ENCODE measurements at places on chromosomes 7 and 10.

DNA sequence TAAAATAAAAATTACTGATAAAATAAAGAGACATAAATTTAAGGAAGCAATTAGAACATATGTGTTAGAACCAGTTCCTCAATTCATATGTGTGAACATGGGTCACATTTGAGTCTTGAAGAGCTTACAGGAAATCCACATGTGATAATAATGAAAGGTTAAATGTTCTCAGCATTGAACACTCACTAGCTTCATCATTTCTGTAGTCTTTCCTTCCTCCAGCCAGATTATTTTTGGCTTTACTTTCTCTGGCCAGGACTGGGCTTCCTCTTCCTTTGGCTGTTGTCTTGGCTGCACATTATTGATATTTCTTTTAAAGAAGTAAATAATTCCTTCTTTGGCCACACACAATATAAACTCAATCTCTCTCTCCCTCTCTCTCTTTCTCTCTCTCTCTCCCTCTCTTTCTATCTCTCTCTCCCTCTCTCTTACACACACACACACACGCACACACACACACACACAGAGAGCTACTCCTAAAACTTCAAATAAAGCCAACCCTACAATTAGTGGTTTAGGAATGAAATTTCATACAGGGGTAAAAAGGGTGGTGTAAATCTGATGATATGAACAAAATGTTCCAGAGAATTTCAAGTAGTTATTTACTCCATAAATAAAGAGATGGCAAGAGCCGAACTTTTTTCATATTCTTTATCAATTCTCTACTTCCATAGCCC, 171.2 kb downstream of the REEP3 start:
- H3K27ac ChIP-seq: no peak overlapping the region
- H3K27me3 ChIP-seq: no peaks in the 10 kb centered on the region
- H3K36me3 ChIP-seq: no peaks in the 10 kb centered on the region
- no peak for DNase-seq

DNA sequence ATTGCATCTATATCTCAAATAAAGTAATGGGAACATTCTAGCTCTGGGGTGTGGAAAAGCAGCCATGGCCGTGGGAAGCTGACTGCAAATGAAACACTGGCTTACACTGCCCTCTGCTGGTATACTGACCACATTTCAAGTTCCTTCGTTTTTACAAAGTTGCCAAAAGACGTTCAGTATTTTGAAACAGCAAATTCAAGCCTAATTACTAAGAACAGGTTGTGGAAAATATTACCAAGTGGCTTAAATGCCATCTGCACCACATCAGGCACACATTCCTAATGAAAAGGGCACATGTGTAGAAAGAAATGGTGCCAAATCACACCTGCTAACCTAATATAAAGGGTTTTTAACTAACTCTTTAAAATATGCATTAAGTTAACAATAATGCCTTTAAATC, 83.9 kb downstream of the JAZF1 start:
- peaks cover 19% of the 10 kb centered on the region for H3K4me1 ChIP-seq
- H3K4me3 ChIP-seq: no peak overlapping the region
- H3K27ac ChIP-seq: no peak overlapping the region
- H3K36me3 ChIP-seq: no peaks in the 10 kb centered on the region
- DNase-seq: peak; percentile 73
- H3K27me3 ChIP-seq: no peaks in the 10 kb centered on the region

DNA sequence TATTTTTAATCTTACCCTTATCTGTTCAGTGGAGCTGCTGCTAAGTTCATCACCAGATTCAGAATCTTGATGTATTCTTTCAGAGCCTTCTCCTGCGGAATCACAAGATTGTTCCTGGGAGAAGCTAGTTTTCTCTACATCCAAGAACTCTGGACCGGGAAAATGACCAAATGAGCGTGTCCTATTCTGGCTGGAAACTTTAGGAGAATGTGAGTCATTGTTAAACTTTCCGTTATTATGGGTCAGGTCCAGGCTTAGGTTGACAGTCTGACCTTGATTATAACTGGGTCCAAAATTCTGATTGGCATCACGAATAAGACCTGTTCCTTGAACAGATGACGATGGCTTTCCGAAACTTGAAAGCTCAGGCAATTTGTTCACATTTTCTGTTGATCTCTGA, 20.5 kb downstream of the ARHGAP12 start:
- no peaks in the 10 kb centered on the region for H3K27me3 ChIP-seq
- H3K27ac ChIP-seq: no peak overlapping the region
- peaks cover 9% of the 10 kb centered on the region for H3K4me1 ChIP-seq
- DNase-seq: no peak
- H3K4me3 ChIP-seq: no peak overlapping the region

DNA sequence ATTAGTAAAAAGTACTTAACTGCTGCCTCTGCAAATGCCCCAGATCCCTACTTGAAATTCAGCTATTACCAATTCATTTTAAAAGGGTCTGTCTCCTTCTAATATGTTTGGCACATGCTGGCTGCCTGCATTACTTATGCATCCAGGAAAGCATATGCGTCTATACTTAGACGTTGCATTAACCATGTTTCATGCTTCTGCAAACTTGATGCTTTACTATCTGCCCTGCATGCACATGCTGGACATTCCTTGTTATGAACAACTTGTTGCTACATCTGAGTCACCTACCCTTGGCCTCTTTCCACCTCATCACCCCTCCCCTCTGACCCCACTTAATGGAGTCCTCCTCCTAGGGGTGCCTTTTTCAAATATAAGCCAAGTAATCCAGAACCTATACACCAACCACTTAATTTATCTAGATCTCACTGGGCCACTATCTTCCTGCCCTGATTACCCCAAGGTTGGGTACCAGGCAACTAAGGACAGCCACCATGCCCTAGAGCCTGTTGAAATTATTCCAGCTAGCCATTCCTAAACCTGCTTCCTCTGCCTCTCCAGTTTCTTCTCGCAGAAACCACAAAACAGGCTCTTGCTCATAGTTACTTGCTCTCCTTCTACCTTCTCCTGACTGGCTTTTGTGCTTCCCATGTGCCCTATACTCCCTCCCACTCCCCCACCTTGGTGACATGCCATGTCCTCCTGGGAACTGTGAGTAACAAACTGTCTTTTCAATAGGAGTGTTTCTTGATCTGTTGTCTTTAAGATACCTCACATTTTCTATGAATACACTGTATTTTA, 1187.9 kb downstream of the REEP3 start:
- H3K36me3 ChIP-seq: no peaks in the 10 kb centered on the region
- no peaks in the 10 kb centered on the region for H3K27me3 ChIP-seq
- no peak overlapping the region for H3K27ac ChIP-seq

DNA sequence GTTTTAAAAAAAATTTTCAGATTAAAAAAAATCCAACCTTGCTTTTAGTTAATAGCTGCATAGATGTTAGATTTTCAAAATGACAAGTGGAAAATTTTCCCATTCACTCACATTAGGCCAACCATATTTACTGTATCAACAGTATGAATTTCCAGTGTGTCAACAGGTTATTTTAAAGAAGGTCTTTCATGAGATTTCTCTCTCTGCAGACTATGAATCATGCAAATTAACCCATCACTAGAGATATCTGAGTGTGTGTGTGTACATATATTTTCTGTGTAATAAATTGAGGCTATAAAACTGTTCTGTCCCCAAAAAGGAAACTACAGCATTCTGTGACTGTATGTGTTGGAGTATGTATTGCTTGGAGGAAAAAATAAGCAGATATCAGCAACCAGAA, 305.6 kb downstream of the ARL4A start:
- no peak overlapping the region for H3K27ac ChIP-seq
- H3K36me3 ChIP-seq: no peaks in the 10 kb centered on the region
- H3K27me3 ChIP-seq: no peaks in the 10 kb centered on the region
- no peak overlapping the region for H3K4me3 ChIP-seq
- no peak for DNase-seq
- no peaks in the 10 kb centered on the region for H3K4me1 ChIP-seq

DNA sequence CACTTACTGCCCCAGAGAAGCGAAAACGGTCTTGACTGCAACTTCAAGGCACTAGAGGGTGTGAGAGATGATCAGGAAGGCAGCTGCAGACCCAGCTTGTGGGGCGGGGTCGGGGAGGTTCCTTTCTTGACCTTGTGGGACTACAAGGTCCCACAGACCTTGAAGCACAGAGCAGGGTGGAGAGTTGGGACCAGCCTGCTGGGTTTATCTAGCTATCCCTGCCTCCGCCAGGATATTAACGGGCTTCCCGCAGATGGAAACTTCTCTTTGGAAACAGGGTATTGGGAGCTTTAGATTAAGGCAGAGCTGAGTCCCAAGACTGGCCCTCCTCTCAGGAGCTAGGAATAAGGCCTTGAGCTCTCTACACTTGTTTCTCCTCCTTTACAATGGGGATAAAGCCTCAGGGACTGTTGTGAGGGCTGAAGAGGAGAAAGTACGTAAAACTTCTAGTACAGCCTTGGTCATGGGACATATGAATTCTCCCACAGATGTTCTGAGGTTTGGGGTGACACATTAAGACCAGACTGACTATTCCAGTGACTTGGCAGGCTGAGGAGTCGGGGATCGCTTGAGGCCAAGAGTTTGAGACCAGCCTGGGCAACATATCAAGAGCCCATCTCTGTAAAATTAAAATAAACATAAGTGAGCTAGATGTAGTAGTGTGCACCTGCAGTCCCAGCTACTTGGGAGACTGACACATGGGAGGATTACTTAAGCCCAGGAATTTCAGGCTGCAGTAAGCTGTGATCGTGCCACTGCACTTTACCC, 153.2 kb downstream of the CDH23 start:
- H3K27me3 ChIP-seq: no peaks in the 10 kb centered on the region
- H3K36me3 ChIP-seq: no peaks in the 10 kb centered on the region
- peaks cover 20% of the 10 kb centered on the region for H3K4me1 ChIP-seq
- no peak overlapping the region for H3K27ac ChIP-seq
- no peak for DNase-seq

GRCh38 chr7:126804604-126805003, 448.1 kb downstream of the GRM8 start:
- no peak for DNase-seq
- no peaks in the 10 kb centered on the region for H3K4me1 ChIP-seq
- H3K27me3 ChIP-seq: no peaks in the 10 kb centered on the region
- H3K27ac ChIP-seq: no peak overlapping the region

GRCh38 chr10:71667387-71667752, 52.2 kb downstream of the C10orf105 start:
- H3K27me3 ChIP-seq: no peaks in the 10 kb centered on the region
- H3K4me1 ChIP-seq: peaks cover 6% of the 10 kb centered on the region
- DNase-seq: no peak

GRCh38 chr7:157627033-157627432, 290.2 kb downstream of the DNAJB6 start:
- H3K27me3 ChIP-seq: no peaks in the 10 kb centered on the region
- no peaks in the 10 kb centered on the region for H3K36me3 ChIP-seq
- no peak overlapping the region for H3K27ac ChIP-seq
- DNase-seq: no peak

DNA sequence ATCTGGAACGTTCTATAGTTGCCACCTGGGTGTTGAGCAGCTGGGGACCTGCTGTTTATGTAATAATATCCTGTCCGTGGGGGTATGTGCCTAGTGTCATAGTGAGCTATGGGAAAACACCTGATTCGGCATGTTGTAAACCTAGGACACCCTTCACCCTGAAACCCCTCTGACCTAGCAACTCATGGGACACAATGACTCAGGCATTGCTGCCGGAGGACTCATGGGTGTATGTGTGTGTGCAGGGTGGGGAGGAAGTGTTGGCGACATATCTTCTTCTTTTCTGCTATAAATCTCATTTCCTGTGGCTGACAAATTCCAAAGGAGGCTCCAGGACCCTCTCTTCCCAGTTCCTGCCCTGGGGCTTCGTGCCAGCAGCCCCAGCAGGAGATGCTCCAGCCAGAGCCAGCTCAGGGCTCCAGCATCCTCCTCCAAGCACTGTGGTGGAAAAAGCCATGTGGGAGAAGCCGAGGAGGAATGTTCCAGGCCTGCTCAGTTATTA, 77.0 kb upstream of the PODXL start:
- no peaks in the 10 kb centered on the region for H3K27me3 ChIP-seq
- H3K4me3 ChIP-seq: no peak overlapping the region
- H3K4me1 ChIP-seq: peaks cover 11% of the 10 kb centered on the region
- no peak for DNase-seq
- H3K36me3 ChIP-seq: no peaks in the 10 kb centered on the region
- H3K27ac ChIP-seq: no peak overlapping the region

GRCh38 chr7:115676080-115676479, 354.5 kb downstream of the TFEC start:
- H3K4me1 ChIP-seq: peaks cover 11% of the 10 kb centered on the region
- DNase-seq: peak; percentile 19
- H3K27ac ChIP-seq: no peak overlapping the region
- H3K4me3 ChIP-seq: no peak overlapping the region

- peak overlapping the region; percentile 88 for H3K4me3 ChIP-seq
- peak overlapping the region; percentile 90 for H3K27ac ChIP-seq
- peak; percentile 28 for DNase-seq
- no peaks in the 10 kb centered on the region for H3K36me3 ChIP-seq
These were observed 670 bp upstream of the AGK start for GRCh38 chr7:141550386-141551093.

DNA sequence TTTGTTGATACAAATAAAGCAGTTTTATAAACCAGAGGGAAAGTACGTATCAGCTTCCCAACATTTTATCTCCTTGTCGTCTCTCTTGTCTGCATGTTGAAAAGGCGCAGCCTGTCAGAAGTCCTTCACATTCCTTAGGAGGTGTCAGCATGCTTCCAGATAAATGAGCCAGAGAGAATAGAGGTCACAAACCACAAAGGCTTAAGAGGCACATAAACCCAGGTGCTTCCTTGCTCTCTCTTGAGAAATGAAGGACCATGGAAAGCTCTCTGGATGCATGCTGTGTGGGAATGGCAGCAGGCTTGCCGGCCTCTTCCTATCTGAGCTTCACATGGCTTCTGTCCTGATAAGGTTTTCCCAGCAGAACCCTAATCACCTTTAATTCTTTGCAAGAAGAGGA, 448.5 kb downstream of the XPNPEP1 start:
- H3K27ac ChIP-seq: no peak overlapping the region
- no peaks in the 10 kb centered on the region for H3K36me3 ChIP-seq
- peaks cover 8% of the 10 kb centered on the region for H3K4me1 ChIP-seq
- DNase-seq: peak; percentile 64

Data from GM23338 (cell line).